Neuronal stem cell (in vitro differentiated cells): ENCODE measurements at places on chromosomes 3 and 15.

GRCh38 chr3:36124118-36124796 lies 256.0 kb upstream of the STAC start:
- peak; percentile 45 for DNase-seq

- no peak for DNase-seq
Measured at GRCh38 chr3:39460677-39461076, 6.8 kb upstream of the MOBP start.

DNA sequence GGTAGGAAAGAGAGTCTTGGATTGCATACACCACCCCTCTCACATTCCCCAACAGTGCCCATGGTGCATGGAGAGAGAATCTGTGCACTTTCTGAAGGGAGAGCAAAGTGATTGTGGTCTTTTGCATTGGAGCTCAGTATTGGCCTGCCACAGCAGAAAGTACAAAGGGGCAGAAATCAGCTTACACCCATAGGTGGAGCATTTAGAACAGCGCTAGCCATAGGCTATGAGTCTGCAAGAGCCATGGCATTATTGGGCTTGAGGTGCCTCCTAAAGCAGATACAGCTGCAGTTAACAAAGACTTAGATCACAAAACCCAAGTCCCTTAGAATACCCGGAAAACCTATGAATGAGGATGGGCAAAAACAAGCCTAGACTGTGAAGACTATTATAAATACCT lies 21.8 kb downstream of the SI start:
- no peak for DNase-seq

DNA sequence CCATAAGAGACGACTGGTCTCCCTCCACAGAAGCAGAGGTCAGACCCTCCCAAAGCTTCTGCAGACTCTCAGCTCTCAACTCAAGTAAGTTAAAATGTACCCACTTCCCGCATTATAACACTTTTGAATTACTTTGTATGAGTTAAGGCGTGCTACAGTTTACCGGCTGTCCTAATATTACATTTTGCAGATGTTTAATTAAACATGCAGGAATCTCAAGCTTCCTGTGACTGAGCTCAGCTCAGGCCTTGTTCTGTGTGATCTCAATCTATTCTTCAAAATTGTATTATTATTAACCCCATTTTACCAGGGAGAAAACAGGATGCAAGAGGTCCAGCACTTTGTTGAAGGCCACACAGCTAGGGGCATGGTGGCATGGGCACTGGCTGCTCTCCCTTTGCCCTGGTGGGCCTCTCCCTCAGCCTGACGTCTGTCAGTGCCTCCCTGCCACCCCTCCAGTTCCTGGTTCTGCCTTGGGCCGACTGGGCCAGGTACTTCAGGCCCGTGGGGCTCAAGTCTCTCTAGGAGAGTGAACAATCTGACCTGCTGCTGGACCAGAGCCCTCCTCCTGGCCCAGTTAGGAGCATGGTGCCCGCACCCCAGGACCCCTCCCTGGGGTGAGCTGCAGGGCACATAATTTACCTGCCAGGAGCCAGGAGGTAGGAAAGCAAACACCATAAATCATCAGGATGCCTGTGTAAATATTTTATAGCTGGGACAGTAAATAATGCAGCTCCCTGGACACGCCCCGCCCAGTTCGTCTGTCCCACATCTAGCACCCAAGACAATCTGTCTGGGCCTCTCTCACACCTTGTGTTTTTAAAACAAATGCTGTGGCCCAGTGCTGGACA lies 14.9 kb upstream of the RFT1 start:
- no peak for DNase-seq

DNA sequence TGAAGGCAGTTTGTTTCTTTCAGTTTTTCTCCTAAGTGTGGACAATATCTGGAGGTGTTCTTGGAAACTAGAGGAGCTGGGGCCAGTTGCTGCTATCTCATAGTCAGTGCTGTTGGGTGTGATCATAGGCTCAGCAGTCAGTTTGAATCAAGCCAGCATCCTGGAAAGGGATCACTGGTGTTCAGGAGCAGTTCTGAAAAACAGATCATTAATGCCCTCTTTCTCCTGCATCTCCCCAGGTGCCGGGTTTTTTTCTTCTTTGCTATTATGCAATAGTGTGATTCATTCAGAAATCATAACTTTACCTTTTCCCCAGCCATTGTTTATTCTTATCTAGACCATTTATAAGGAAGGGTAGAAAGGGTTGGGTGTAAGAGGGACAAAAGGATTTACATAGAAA lies 24.0 kb downstream of the LNP1 start:
- no peak for DNase-seq

GRCh38 chr3:50189989-50190388 lies 1.4 kb upstream of the GNAT1 start:
- no peak for DNase-seq

DNA sequence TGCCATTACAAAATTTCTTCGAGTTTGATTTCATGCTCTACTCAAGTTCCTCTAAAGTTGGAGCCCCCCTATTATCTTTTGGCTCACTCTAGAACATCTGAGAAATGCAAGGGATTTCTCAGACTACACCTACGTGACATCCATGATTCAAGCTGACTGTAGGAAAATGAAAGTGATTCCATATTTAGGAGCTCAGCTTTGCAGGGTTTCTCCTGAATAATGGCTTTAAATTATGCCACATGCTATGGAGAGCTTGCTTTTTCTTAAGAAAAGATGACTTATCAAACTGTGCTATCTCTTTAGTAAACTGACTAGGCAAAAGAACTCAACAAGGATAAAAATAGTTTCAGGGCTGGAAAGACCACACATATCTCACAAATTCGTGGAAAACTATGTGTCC lies 292.1 kb downstream of the LSAMP start:
- no peak for DNase-seq

- DNase-seq, result no peak
Measured at GRCh38 chr3:120625159-120625586, 29.0 kb downstream of the NDUFB4 start.

DNA sequence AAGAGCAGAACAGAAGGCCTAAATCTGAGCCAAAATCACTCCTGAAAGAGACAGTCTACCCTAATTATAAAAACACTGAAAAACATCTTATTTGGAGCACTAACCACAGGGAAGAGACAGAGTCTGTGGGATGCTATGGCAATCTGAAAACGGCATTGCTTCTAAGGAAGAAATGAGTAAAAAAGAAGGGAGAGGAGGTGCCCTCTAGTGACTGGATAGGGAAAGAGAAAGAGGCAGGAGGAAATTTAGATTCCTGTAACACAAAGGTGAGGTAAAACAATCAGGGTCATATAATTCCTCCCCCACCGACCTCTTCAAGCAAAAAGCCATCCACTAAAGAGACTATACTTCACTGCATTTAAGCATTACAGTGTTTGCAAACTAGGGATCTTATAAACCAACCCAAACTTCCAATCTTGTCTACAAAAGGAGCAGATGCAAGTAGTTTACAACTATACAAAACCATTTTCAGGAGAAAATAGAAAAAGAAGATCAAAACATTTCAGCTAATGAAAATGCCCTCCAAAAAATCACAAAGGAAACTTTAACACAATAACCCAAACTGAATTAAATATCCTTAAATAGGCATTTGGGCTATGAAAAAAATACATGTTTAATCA lies 32.6 kb downstream of the HACD2 start:
- DNase-seq, result no peak

GRCh38 chr15:90648137-90649070 lies 68.7 kb upstream of the BLM start:
- DNase-seq, result peak; percentile 62

GRCh38 chr15:43204016-43204901 lies 16.6 kb downstream of the EPB42 start:
- DNase-seq, result no peak

DNA sequence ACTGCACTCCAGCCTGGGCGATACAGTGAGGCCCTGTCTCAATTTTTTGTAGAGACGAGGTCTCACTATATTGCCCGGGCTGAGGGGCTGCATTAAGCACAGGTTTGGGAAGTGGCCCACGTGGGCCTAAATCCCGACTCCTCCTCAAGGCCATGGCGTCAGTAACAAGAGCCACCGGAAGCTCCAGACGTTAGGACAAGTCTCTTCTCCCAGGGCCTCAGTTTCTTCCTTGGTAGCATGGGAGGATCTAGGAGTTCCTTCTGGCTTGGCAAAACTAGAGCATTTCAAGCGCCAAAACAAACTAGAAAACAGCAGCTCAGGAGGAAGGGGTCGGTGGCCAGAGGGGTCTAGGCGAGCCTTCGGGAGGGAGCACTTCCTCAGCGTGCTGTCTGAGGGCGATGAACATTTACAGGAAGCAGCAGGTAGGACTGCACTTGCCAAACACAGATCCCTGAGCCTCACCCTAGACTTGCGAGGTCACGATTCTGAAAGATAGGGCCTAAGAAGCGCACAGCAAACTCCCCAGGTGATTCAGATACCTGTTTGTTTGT lies 536 bp downstream of the SNAPC5 start:
- no peak for DNase-seq

DNA sequence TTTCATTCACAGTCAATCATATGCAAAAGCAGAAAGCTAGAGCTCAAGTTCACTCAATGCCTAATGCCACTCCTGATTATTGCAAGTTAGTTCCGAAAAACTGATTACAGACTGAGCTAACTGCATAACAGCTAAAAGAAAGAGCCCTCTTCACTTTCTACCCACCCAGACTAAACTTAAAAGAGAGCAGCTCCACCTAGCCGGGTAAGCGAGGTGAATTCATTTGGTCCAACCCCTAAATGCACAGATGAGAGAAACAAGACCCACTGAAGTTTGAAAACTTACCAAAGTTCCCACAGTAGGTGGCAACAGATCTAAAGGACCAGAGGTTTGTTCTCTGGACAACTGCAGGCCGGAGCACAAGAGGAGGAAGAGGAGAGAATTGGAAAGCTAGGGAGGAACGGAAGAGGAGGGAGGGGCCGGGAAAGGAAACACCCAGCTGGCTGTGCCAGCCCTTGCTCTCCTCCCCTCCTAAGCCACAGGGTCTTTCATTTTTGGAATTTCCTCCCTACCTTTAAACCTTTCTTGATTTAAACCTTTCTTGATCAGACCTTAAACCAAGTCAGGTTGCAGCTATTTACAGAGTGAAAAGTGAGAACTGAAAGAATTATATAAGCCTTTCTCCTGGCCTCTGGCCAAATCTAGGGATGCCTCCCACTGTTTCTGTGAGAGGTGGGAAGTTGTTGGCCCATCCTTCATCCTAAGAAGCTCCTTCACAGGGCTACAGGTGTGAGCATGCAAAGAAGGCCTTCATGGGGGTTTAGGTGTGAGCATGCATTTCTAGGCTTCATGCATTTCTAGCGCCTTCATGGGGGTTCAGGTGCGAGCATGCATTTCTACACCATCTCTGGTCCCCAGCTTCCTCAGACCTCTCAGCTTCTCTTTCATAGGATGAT lies 114.7 kb upstream of the LMOD3 start:
- DNase-seq, result no peak

- no peak for DNase-seq
Measured at GRCh38 chr3:32453346-32453745, 49.3 kb downstream of the CMTM6 start.

DNA sequence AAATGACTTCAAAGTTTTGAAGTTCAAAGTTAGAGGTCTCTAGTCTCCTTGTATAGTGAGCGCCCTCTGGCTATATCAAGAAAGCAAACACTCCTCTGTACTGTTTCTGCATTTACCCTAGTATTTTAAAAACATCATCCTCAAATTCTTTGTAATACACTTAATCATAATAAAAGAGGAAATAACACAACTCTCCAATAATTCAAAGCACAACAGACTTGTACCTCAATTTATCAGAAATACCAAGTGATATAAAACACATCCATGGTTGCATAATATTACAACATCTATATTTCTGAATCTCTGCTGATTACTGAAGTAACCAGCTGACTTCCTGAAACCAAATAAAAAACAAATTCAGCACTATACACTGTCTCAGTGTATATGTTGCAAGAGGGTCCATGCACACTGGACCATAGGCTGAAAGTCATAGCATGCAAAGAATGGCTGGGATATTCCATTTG lies 12.5 kb downstream of the PLOD2 start:
- no peak for DNase-seq

- DNase-seq, result no peak
Measured at GRCh38 chr3:61796088-61796680, 234.8 kb downstream of the PTPRG start.

DNA sequence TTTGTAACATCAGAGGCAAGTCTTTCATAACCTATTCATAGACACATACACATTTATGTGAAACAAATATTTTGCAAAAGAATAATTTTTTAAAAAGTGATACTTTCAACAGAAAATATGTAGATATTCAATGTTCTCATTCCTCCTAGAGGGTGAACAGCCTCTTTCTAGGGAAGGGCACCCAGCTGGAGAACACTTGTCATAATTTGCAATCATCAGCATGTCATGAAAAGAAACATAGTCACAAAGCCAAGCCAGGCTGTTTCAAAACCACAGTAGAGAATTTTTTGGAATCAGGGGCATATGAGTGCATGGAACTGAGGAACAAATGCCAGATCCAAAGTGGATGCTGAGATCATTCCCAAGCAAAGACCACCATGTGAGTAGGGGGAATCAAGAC lies 406.9 kb upstream of the ADAMTS9 start:
- no peak for DNase-seq

GRCh38 chr3:164418414-164418813 lies 659.9 kb downstream of the SI start:
- DNase-seq, result no peak

- no peak for DNase-seq
Measured at GRCh38 chr3:62954580-62954979, 79.4 kb upstream of the CADPS start.

GRCh38 chr3:127409421-127410136 lies 121.7 kb upstream of the PRR20G start:
- no peak for DNase-seq

- no peak for DNase-seq
Measured at GRCh38 chr15:80712956-80713355, 17.8 kb downstream of the ABHD17C start.

GRCh38 chr15:41511899-41512369 lies 1.7 kb downstream of the LTK start:
- DNase-seq, result no peak

GRCh38 chr3:85427467-85427866 lies 468.7 kb downstream of the CADM2 start:
- DNase-seq, result no peak

DNA sequence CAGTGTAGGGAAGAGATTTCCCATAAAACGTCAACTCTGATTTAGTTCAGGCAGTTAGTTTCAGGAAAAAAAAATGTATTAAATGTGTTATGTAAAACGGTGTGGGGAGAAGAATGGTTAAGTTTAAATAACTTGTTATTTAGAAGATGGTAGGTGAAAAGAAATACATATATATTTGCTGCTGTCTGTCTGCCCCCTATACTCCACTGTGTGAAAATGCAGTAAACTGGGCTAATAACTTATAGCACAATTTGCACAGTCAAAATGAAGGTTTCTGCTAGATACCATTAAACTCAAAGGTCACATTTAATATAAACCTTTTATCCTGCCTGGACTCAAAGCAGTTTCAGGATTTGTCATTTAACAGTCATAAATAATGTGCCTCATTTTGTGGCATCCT lies 515.0 kb downstream of the FGF12 start:
- DNase-seq, result no peak

DNA sequence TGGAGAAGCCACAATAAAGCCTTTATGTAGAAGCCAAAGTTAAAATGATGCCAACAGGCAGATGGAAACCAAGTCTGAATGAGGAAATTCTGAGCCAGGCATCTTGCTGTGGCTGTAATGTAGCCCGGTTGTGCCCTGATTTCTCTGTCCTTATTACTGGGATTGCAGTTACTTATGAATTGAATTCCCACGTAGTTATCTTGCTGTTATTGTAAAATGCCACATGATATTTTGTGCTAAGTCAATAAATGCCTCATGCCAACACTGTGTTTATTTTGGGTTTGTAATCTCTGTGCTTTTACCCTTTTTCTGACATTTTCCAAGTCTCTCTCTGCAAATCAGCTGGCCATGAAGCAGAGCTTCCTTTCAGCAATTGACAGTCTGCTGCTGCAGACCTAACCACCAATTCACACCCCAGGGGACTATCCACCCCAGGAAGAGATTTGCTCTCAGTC lies 486.1 kb upstream of the GOLIM4 start:
- DNase-seq, result no peak

GRCh38 chr3:128489927-128490649 lies 2.9 kb downstream of the GATA2 start:
- DNase-seq, result no peak
